ENCODE measurements at places on chromosomes 16 and 17.

- no peak for DNase-seq
Observed at GRCh38 chr17:66541461-66542128, 239.2 kb downstream of the PRKCA start.

- DNase-seq, result no peak
Observed at GRCh38 chr17:64008346-64008745, 10.2 kb downstream of the PRR29 start.

DNA sequence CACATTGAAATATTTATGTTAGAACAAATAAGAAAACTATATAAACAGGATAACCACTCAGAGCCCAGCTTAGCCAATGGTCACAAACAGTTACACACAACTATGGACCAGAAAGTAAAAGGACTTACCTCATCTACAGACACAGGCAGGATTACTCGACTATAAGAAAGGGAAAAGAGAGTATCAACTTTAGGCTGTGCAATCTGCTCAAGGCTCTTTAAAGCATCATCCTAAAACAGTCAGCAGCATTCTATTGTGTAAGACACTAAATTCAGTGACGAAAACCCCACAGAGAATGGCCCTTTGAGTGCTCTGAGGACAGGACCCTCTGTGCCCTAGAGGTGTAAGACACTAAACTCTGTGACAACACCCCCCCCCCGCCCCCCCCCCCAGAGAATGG is 4.2 kb downstream of the PITPNA start:
- DNase-seq, result no peak

- DNase-seq, result no peak
Observed at GRCh38 chr17:72379516-72379915, 258.7 kb downstream of the SOX9 start.

DNA sequence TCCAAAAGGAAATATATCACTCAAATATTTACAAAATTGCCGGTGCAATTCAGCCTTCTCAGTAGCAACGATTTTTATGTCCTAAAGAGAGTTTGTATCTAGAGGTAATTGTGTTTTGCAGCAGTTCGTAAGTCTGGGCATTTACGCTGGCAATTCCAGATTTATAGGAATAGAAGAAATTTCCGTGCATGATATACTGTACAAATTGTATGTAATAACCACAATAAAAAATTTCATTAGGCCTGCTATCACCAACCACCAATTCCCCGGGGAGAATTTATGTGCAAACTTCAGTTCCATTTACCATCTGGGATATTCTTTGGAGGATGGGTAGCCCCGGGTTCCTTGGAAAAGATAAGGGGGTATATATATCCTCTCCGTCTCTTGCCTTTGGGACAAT is 401.5 kb downstream of the TMEM114 start:
- no peak for DNase-seq

GRCh38 chr17:66469088-66469442 is 166.7 kb downstream of the PRKCA start:
- no peak for DNase-seq

GRCh38 chr17:72576289-72576759 is 455.5 kb downstream of the SOX9 start:
- no peak for DNase-seq

GRCh38 chr16:89613231-89613953 is at the start of gene DPEP1:
Gene DPEP1, plus strand, starts transcription at chr16:89613642. Its CDS starts 16,769 bp downstream, at chr16:89630411.
- DNase-seq, result no peak

- DNase-seq, result no peak
Observed at GRCh38 chr16:17945080-17945601, 391.4 kb downstream of the NPIPA8 start.

DNA sequence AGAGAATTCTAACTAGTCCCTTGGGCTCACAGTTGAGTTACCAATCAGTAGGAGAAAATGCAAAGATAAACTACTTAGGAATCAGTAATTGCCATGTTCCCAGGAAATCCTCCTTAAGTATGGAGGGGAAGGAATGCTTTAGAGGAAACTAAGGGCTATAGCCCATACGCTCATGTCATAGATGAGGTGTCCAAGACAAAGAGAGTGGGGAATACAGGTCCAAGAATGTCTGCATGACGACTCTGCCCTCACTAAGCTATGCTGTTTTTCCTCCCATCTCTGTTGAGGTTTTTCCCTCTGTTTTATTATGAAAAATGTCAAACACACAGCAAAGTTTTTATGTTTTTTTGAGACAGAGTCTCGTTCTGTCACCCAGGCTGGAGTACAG is 16.0 kb downstream of the LDHD start:
- DNase-seq, result no peak

- DNase-seq, result no peak
Observed at GRCh38 chr16:69838489-69838888, 76.4 kb downstream of the WWP2 start.

DNA sequence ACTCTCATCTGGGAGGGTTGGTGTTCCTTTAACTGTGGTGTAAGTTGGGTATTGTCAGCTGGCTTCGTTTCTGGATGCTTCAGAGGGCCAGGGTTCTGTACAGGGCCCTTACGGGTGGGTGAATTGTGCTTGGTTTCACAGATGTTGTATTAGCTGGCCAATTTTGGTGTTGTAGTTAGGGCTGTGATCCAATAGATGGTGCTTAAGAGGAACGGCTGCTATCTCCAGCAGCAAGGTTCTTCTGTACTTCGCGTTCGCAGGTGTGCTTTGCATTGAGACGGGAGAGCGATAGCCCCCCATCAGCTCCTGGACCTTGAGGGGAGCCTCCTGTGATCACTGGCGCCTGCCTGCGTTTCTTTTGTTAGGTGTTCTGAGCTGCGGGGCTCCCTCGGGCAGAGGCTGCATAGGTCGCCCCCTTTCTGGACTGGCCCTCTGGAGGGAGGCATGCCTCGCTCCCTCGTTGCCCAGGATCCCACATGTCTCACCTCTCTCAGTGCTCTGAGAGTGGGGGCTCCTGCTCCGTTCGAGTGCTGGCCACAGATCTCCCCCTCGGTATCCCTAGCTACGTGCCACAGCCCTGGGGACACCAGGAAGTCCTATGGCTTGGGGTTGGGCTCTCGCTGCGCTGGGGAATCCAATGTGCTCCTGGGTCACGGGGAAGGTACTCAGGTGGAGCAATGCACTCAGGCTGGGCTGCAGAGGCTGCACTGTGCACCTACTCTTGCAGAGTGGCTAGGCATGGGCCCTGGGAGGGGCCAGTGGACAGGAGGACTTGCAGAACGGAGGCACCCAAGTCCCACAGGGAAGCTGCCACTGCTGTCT is 837 bp upstream of the PRDM7 start:
- DNase-seq, result no peak

GRCh38 chr16:8481810-8482209 is 108.5 kb downstream of the TMEM114 start:
- no peak for DNase-seq

- no peak for DNase-seq
Observed at GRCh38 chr16:15979801-15980200, 30.4 kb downstream of the ABCC1 start.
